T-helper 17 cell (primary cell): ENCODE measurements at places on chromosomes 5 and 9.

- no peaks in the 10 kb centered on the region for H3K4me1 ChIP-seq
- H3K36me3 ChIP-seq = no peaks in the 10 kb centered on the region
- peaks cover 22% of the 10 kb centered on the region for H3K27me3 ChIP-seq
- no peak overlapping the region for H3K4me3 ChIP-seq
Observed at GRCh38 chr5:158718738-158719505, 380.8 kb downstream of the EBF1 start.

GRCh38 chr9:108889649-108890067 is 27.6 kb downstream of the ACTL7A start:
- no peak for DNase-seq
- H3K27ac ChIP-seq = peak overlapping the region; percentile 11
- H3K4me3 ChIP-seq = no peak overlapping the region
- H3K4me1 ChIP-seq = peaks cover 5% of the 10 kb centered on the region

GRCh38 chr9:130541533-130541932 is 37.8 kb upstream of the FUBP3 start:
- peaks cover 65% of the 10 kb centered on the region for H3K27me3 ChIP-seq
- no peak overlapping the region for H3K4me3 ChIP-seq
- DNase-seq = no peak
- peaks cover 13% of the 10 kb centered on the region for H3K4me1 ChIP-seq
- peaks cover 12% of the 10 kb centered on the region for H3K36me3 ChIP-seq

GRCh38 chr5:14168144-14168792 is 25.1 kb downstream of the TRIO start:
- H3K4me1 ChIP-seq = peaks cover 12% of the 10 kb centered on the region
- peaks cover 41% of the 10 kb centered on the region for H3K27me3 ChIP-seq
- H3K27ac ChIP-seq = no peak overlapping the region
- DNase-seq = no peak

DNA sequence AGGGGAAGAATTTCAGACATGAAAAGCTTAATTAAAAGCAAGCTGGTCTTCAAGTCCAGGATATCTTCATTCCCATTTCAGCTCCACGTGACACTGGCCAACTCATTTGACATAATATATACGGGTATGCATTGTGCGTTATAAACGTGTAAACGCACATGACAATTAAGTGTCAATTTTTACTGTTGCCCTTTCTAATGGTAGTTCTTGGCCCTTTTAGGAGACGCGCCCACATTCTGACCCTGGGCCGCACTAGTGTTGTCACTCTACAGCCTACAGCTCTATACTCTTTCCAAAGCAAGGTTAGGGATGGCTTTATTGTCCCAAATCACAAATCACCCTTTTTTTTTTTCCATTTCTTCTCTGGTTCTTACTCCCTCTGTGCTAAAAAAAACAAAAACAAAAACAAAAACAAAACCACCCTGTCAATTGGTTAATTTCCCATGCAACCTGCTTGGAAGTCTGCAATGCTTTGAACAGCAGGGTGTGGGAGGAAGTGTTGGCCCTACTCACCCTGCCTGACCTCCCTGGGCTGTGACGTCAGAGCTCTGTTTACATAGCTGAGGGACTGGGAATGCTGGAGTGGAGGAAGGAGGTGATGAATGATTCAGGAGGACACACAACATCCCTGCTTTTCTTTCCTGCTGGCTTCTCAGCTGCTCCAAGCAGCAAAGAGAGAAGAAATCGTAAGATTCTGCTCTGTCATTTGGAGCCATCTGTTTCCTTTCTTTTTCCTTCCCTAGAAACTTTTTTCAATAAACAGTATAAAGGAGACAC is 19.3 kb downstream of the RFK start:
- peaks cover 2% of the 10 kb centered on the region for H3K36me3 ChIP-seq
- H3K27ac ChIP-seq = no peak overlapping the region
- peaks cover 5% of the 10 kb centered on the region for H3K4me1 ChIP-seq
- H3K27me3 ChIP-seq = no peaks in the 10 kb centered on the region

GRCh38 chr5:68345582-68345981 is 130.0 kb downstream of the PIK3R1 start:
- H3K4me1 ChIP-seq = peaks cover 11% of the 10 kb centered on the region
- H3K4me3 ChIP-seq = no peak overlapping the region
- H3K27me3 ChIP-seq = no peaks in the 10 kb centered on the region
- no peaks in the 10 kb centered on the region for H3K36me3 ChIP-seq
- no peak overlapping the region for H3K27ac ChIP-seq

- H3K4me3 ChIP-seq = no peak overlapping the region
- H3K27ac ChIP-seq = no peak overlapping the region
- H3K4me1 ChIP-seq = peaks cover 6% of the 10 kb centered on the region
- no peaks in the 10 kb centered on the region for H3K27me3 ChIP-seq
- DNase-seq = no peak
Observed at GRCh38 chr5:43674536-43674935, 71.6 kb downstream of the NNT start.

GRCh38 chr5:135471726-135472125 is 19.6 kb upstream of the TIFAB start:
- no peak overlapping the region for H3K4me3 ChIP-seq
- H3K27ac ChIP-seq = no peak overlapping the region
- no peak for DNase-seq

- no peaks in the 10 kb centered on the region for H3K4me1 ChIP-seq
- no peak overlapping the region for H3K27ac ChIP-seq
- H3K4me3 ChIP-seq = no peak overlapping the region
- no peak for DNase-seq
- H3K27me3 ChIP-seq = no peaks in the 10 kb centered on the region
Observed at GRCh38 chr9:30744871-30745270, 1639.6 kb upstream of the ACO1 start.

DNA sequence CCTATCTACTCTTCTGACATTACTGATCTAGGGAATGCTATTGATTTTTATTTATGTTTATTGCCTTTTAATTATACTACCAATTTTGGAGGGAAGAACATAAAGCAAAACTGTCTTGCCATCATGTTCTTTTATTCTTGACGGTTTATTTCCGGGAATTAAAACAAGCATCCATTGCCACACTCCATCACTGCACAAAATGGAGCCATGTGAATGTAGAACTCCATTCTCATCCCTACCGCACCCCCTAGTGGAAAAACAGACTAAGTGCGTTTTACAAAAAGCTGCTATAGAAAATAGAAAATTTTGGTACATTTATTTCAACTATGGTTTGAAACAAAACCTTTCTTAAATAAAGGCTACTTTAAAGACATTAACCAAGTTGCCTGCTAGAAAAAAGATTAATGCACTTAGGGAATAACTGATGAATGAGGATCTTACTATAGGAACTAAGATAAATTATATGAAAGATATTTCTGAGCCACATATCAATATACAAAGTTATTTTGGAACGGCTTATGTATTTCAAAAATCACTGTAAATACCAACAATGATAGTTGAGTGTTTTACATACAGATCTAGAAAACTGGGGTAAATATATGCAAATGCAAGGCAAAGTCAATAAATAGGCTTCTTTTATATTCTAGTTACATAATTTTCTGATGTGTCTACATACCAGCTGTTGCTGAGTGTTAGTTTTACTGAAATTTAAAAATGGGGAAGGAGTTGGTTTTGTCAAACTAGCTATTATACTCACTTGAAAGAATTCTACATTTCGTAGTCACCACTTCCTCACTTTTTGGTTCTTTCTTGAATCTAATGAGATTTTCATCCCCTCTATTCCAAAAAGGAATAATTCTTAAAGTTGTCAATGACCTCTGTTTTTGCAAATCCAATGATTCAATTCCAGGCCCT is 26.5 kb downstream of the OXCT1 start:
- peaks cover 2% of the 10 kb centered on the region for H3K36me3 ChIP-seq
- no peak overlapping the region for H3K27ac ChIP-seq
- no peaks in the 10 kb centered on the region for H3K4me1 ChIP-seq
- H3K4me3 ChIP-seq = no peak overlapping the region
- no peaks in the 10 kb centered on the region for H3K27me3 ChIP-seq

- H3K27me3 ChIP-seq = peaks cover 53% of the 10 kb centered on the region
- H3K4me3 ChIP-seq = no peak within 1 kb of the TSS
- no peaks in the 10 kb centered on the region for H3K4me1 ChIP-seq
- H3K36me3 ChIP-seq = no peaks in the 10 kb centered on the region
Observed at GRCh38 chr9:94554439-94555331, at the start of gene PCAT7. PCAT7 (plus strand) TSS chr9:94555083.

DNA sequence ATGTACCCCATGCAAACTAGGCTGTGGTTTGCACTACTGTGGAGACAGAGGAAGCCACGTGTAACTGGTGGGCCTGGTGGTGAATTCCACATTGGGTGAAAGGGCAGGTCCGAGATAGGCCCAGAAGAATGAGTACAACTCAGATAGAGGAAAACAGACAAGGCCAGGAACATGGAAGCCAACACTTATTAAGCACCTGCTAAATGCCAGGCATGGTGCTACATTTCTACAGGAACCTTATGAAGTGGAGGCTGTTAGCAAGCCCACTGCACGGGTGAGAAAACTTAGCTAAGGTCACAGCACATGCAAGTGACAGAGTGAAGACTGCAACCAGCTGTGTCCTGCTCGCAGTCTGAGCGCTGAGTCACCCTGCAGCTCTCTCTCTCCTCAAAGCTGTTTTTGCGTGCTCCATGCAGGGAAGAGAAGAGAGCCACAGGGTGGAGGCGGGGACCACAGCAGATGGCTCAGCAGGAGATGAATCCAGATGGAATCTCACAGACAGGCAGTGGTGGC is 65.5 kb upstream of the SPTLC1 start:
- H3K4me3 ChIP-seq = no peak overlapping the region
- H3K36me3 ChIP-seq = no peaks in the 10 kb centered on the region
- no peak overlapping the region for H3K27ac ChIP-seq
- peaks cover 5% of the 10 kb centered on the region for H3K4me1 ChIP-seq

DNA sequence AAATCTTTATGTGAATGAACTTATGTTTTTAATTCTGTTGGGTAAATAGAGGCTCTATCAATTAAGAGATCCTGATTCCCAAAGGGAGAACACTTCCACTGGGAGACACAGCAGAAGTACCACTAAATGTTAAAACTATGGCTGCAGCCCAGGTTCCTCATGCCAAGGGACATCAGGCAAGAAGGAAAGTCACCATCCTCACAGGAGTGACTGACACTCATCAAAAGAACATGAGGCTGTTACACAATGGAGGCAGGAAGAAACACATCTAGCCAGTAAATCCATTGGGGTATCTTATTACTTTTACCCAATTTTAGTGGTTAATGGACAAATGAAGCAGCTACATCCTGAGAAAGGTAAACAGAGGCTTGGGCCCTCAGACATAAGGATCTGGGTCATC is 94.4 kb downstream of the MAPKAP1 start:
- H3K36me3 ChIP-seq = peaks cover 3% of the 10 kb centered on the region
- H3K4me1 ChIP-seq = peaks cover 25% of the 10 kb centered on the region
- no peak overlapping the region for H3K27ac ChIP-seq
- H3K4me3 ChIP-seq = no peak overlapping the region

- H3K4me1 ChIP-seq = no peaks in the 10 kb centered on the region
- H3K27me3 ChIP-seq = peaks cover 4% of the 10 kb centered on the region
- DNase-seq = no peak
- no peak overlapping the region for H3K27ac ChIP-seq
Observed at GRCh38 chr5:7628820-7629219, 222.1 kb downstream of the CFAP90 start.

GRCh38 chr5:37786862-37787519 is 52.9 kb downstream of the GDNF start:
- peaks cover 24% of the 10 kb centered on the region for H3K27me3 ChIP-seq
- H3K4me3 ChIP-seq = no peak overlapping the region
- peaks cover 2% of the 10 kb centered on the region for H3K36me3 ChIP-seq
- no peaks in the 10 kb centered on the region for H3K4me1 ChIP-seq
- H3K27ac ChIP-seq = no peak overlapping the region

DNA sequence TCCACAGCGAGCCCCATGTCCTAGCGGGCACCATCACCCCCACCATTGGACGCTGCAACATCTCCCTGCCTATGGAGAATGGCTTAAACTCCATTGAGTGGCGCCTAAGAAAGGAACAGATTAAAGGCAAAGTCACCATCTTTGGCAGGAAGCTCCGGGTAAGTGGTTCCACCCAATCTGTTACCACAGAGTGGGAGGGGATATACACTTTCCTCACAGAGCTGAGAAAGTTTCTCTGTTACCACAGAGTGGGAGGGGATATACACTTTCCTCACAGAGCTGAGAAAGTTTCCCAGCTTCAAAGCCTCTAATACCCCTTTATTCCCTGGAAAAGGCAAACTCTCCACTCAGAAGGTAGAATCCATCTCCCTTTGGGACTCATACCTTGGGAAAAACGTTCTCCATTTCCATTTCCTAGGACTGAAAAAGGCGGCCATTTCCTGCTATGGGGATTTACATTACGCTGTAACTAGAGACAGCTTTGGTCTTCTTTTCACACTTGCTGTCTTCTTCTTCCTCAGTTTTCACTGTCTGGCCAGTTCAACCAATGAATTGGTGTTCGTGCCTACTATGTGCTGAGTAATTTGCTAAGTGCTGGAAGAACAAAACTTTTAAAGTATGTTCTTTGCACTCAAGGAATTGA is 63.4 kb upstream of the WWC1 start:
- peaks cover 20% of the 10 kb centered on the region for H3K27me3 ChIP-seq
- no peak for DNase-seq
- H3K4me1 ChIP-seq = peaks cover 16% of the 10 kb centered on the region
- no peaks in the 10 kb centered on the region for H3K36me3 ChIP-seq
- peak overlapping the region; percentile 25 for H3K27ac ChIP-seq
